Hindlimb muscle (tissue), 1 donor: ENCODE measurements at places on chromosomes 3 and 15. TPM values are rescaled to one million over a fixed set of nuclear protein-coding genes. Genes with fewer than 3 reads are reported as not detected.

DNA sequence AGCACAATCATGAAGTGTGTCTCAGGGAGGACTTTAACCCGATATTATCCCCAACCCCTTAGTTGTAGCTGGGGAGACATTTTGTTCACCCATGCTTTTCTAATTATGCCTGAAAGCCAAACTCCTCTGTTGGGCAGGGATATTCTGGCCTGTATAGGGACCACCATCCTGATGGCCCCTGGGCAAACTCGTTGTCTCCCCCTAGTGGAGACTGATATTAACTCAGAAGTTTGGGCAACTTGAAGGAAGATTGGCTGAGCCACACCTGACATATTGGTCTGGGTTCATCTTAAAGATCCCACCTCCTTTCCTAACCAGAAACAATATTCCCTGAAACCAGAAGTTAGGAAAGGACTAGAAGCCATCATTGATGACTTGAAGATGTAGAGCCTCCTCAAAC, 42.3 kb downstream of the TM4SF18 start:
- no peak for DNase-seq

DNA sequence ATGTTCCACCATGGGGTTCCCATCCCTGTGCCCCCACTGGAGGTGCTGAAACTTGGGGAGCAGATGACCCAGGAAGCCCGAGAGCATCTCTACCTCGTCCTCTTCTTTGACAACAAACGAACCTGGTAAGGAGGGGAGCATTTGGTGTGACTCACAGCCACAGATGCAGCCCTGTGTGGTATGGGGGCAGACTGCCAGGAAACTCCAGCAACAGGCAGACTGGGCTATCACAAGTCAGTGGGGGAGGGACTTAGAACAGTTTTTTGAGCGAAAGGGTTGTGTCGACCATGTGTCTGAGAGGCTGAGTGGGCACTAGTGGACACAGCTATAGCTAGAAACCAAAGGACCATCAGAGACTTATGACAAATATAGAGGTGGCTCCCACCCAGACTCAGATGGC, 3.4 kb upstream of the OGG1 start:
- DNase-seq, result no peak

GRCh38 chr3:157442729-157443128, 6.1 kb downstream of the PTX3 start:
- no peak for DNase-seq

Gene ZPLD1
- not detected for polyA plus RNA-seq

Gene ANKRD63
- polyA plus RNA-seq, result 0.40 TPM

Gene AMT
- 9.2 TPM for polyA plus RNA-seq

Gene VEPH1
- 1.0 TPM for polyA plus RNA-seq

Gene SMCO1
- polyA plus RNA-seq, result 1.5 TPM

Gene CD96
- polyA plus RNA-seq, result 0.23 TPM

DNA sequence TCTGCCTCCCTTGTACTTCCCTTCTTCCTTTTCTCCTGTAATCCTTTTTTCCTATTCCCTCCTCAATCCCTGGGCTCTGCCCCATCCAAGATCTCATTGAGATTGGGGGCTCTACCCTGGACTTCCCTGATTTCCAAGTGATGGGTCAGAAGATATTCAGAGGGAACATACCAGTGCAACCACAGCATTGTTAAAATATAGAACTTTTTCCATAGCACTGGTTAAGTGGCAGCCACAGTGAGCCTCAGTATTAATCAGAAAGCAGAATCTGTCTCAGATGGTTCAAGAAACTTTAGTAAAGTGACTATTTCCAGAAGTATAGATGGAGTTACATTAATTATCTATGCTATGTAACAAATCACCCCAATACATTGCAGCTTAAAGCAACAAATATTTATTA, 18.7 kb upstream of the SCN10A start:
- no peak for DNase-seq

Gene CEP63
- polyA plus RNA-seq, result 35.5 TPM

Gene RGMA
- polyA plus RNA-seq, result 101 TPM

- DNase-seq, result no peak
Measured at GRCh38 chr3:60403866-60404265, 847.4 kb downstream of the FHIT start.

DNA sequence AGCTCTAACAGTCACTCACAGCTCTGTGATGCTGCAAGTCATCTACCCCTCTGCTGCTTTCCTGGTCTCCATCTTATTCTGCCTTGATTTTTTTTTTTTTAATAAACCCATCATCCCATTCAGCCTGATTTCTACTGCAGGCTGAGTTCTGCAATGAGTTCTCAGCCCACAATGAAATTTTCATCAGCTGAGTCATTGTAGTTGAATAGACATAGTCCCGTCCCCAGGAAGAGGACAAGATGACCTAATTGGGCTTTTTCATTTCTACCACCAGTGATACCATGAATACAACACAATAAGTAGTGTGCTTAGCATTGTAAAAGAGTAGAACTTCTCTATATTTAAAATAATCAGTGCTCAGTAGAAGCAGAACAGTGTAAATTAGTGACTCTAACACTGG, 59.3 kb downstream of the C3orf85 start:
- no peak for DNase-seq

GRCh38 chr3:170078620-170079281, 41.0 kb downstream of the GPR160 start:
- DNase-seq, result no peak

- DNase-seq, result no peak
Measured at GRCh38 chr3:21979706-21980105, 228.7 kb upstream of the ZNF385D start.
